ENCODE measurements at places on chromosomes 16 and 17.

DNA sequence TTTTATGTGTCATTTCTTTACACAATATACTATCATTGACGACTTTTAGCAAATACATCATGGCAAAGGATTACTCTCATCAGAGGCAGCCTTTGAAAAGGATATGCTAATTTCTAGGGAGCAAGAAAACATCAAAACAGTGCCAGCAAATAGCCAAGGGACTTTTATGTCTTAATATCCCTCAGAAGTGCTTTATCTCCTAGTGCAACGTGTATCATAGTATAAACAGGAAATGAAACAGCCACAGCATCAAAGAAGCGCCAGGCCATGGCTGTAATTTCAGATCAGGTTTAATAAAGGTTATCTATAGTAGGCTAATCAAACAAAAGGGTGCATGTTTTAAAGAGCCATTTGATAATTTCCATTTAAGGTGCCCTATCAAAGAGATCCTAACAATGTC, 159.9 kb downstream of the AXIN2 start:
- no peak for DNase-seq

DNA sequence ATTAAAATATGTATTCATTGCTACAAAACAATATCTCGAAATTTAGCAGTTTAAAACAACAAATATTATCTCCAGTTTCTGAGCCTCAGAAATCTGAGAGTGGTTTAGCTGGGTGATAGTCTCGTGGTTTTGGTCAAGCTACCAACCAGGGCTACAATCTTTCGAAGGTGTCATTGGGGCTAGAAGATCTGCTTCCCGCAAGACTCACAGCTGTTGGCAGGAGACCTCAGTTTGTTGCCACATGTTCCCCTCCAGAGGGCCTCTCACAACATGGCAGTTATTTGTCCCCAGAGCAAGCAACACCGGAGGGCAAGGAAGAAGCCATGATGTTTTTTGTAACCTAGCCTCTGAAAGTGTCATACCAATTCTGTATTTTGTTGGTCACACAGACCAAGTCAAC, 12.0 kb upstream of the BCAS3 start:
- DNase-seq: no peak

GRCh38 chr16:70713342-70713741, 27.5 kb upstream of the MTSS2 start:
- no peak for DNase-seq

DNA sequence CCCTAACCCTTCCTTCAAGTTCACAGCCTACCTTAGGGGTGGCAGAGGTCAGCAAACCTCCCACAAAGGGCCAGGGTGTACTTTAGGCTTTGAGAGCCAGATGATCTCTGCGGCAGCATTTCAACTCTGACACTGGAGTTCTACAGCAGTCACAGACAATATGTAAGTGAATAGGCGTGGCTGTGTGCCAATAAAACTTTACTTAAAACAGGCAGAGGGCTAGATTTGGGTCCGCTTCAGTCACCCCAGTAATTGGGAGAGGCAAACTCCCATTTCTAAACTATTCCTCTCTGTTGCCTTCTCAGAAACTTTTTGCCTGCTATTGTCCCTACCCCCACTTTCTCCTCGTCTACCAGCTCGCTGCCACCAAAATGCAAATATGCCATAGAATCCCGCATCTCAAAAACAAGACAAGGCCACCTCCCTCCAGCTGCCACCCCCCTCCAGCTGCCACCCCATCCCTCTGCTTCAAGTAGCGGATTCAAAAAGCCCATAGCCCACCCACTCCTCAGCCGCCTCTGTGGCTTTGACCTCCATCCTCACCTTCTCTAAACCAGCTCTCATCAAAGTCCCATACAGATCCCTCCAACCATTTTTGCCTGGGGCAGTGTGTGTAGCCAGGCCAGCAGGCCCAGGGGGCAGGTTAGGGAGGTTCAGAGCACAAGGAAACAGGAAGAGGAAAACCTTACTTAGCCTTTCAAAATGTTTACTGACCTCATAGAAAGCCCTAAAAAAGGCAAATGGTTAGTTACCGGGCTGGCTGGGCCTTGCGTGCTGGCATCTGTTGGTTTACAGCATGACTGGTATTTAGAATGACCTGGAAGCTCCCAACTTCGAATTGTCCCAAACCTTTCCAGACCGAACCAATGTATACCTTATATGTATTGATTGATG, 19.9 kb upstream of the DNAH17 start:
- DNase-seq: no peak

GRCh38 chr17:44216694-44217093, 2.8 kb downstream of the UBTF start:
- no peak for DNase-seq

GRCh38 chr16:89395150-89396142, 94.9 kb downstream of the ANKRD11 start:
- no peak for DNase-seq

- DNase-seq: no peak
Observed at GRCh38 chr16:72992142-72992601, 55.8 kb downstream of the ZFHX3 start.

DNA sequence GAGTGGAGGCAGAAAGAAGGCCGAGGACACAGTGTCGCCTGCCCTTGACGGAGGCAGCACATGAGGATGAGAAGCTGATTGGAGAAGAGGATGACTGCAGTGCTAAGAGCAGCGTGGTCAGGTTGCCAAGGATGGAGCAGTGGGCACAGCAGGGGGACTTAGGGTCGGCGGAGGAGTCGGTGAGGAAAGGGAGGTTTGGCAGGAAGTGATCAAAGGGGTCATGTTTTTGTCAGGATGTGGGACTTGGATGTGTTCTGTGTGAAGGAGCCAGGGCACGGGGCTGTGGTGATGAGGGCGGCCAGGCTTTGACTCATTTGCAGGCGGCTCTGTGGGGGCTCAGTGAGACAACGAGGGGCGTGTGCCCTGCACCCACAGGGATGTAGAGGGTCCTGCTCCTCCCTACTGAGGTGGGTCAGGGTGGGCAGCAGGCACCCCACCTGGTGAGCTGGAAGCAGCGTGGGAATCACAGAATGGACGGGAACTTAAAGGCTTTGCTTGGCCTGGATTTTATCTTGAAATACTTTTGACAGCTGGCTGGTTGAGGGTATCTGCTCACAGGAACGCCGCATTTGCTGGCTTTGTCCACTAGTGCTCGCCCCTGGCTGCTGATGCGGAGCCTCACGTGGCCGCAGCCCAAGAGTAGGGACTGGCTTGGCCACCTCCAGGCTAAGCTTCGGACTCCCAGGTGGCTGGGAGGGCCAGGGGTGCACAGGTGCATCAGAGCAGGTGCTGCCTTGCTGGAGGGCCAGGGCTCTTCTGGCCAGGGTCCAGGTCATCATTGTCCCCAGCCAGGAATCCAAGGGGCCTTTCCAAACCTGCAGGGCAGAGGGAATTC, 6.0 kb downstream of the MPG start:
- no peak for DNase-seq

GRCh38 chr16:56252835-56253234, 61.5 kb downstream of the GNAO1 start:
- no peak for DNase-seq

DNA sequence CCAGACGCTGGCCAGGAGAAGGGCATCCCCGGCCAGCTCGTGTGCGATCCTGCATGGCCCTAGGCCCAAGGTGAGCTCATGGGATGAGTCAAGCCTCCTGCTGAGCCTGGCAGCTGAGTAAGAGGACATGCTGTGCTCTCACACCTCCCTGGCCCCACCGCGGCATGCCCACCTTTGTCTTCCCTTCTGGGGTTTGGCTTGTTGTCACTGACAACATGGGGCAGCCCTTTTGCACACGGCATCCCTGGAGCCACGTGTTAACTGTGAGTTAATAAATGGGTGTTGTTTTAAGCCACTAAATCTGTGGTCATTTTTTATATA, 8.9 kb upstream of the TNS4 start:
- DNase-seq: no peak
